ENCODE measurements at places on chromosomes 16 and 17. TPM values are rescaled to one million over a fixed set of nuclear protein-coding genes. Genes with fewer than 3 reads are reported as not detected.

The GPR139 gene
- total RNA-seq = not detected

The MYOCD gene
- total RNA-seq = 0.03 TPM

The SOX8 gene
- total RNA-seq = 141 TPM

The CPNE7 gene
- not detected for total RNA-seq

The TSNAXIP1 gene
- 0.49 TPM for total RNA-seq

The SREBF1 gene
- total RNA-seq = 65.3 TPM

The RNU2-1 gene
- total RNA-seq = not detected

The MT1E gene
- total RNA-seq = not detected

The KRT20 gene
- total RNA-seq = 0.08 TPM

The FBXL16 gene
- 1.7 TPM for total RNA-seq

The MSLN gene
- total RNA-seq = not detected

The ARL5C gene
- not detected for total RNA-seq

The COL1A1 gene
- total RNA-seq = 4.4 TPM

- H3K27ac ChIP-seq = no peak overlapping the region
- no peaks in the 10 kb centered on the region for H3K4me1 ChIP-seq
- H3K4me3 ChIP-seq = no peak overlapping the region
- peaks cover 24% of the 10 kb centered on the region for H3K36me3 ChIP-seq
Observed at GRCh38 chr16:27437946-27438345, 36.0 kb downstream of the IL21R start.

DNA sequence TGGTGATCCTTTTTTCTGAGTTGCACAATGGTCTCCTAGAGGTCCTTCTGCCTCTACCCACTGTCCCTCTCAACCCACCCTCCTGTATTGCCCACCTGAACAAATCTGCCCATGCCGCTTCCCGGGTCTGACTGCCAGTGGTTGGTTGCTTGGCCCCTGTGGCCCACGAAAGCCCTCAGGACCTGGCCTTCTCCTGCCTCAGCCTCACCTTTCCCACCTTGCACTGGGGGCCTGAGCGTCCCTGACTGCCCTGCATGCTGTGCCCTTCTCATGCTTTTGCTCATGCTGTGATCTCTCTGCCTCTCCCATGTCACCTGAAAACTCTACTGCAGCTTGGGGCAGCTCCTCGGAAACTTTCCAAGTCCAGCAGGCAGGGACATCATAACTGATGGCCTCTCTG, 13.8 kb upstream of the KDM6B start:
- no peaks in the 10 kb centered on the region for H3K27me3 ChIP-seq
- no peak overlapping the region for H3K4me3 ChIP-seq
- H3K27ac ChIP-seq = no peak overlapping the region
- no peaks in the 10 kb centered on the region for H3K4me1 ChIP-seq

- H3K4me1 ChIP-seq = no peaks in the 10 kb centered on the region
- H3K27ac ChIP-seq = no peak overlapping the region
- H3K27me3 ChIP-seq = peaks cover 15% of the 10 kb centered on the region
- no peaks in the 10 kb centered on the region for H3K36me3 ChIP-seq
- DNase-seq = no peak
Observed at GRCh38 chr17:27947005-27947406, 53.8 kb upstream of the LYRM9 start.

DNA sequence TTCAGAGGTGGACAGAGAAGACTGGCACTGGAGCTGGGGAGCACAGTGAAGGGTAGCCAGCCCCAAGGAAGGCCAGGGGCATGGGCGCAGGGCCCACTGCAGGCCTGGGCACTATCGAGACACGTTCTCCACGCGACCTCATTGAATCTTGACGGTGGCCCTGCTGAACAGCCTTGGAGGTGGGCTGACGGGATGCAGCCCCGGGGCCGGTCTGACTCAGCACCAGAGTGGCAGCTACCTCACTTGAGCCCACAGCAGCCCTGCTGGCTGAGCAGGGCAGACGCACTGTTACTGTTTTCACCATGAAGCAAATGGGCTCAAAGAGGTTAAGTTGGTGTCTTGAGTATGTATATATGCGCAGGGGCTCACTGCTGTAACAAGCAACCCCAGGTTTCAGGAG, 78.8 kb upstream of the FOXF1 start:
- no peaks in the 10 kb centered on the region for H3K36me3 ChIP-seq
- H3K4me3 ChIP-seq = no peak overlapping the region
- H3K4me1 ChIP-seq = peaks cover 7% of the 10 kb centered on the region
- H3K27ac ChIP-seq = no peak overlapping the region
- no peak for DNase-seq

DNA sequence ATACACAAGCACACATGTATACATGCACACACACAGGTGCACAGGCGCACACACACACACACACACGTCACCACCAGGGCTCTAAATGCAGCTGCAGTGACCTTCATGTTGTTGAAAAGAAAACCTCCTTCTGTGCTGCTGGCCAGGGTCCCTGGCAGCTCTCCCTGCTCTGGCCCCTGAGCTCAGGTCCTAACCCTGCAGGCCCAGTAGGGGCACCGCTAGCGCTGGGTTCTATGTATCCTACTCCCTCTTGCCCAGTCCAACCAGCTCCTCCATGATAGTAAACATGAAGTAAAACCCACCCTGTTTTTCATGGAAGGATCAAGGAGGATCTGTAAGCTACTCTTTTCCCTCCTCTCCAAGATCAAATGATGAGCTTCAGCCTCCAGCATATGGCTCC, 172.8 kb downstream of the RBFOX3 start:
- peaks cover 73% of the 10 kb centered on the region for H3K27me3 ChIP-seq
- DNase-seq = no peak
- no peak overlapping the region for H3K27ac ChIP-seq
- no peak overlapping the region for H3K4me3 ChIP-seq
- H3K4me1 ChIP-seq = no peaks in the 10 kb centered on the region

DNA sequence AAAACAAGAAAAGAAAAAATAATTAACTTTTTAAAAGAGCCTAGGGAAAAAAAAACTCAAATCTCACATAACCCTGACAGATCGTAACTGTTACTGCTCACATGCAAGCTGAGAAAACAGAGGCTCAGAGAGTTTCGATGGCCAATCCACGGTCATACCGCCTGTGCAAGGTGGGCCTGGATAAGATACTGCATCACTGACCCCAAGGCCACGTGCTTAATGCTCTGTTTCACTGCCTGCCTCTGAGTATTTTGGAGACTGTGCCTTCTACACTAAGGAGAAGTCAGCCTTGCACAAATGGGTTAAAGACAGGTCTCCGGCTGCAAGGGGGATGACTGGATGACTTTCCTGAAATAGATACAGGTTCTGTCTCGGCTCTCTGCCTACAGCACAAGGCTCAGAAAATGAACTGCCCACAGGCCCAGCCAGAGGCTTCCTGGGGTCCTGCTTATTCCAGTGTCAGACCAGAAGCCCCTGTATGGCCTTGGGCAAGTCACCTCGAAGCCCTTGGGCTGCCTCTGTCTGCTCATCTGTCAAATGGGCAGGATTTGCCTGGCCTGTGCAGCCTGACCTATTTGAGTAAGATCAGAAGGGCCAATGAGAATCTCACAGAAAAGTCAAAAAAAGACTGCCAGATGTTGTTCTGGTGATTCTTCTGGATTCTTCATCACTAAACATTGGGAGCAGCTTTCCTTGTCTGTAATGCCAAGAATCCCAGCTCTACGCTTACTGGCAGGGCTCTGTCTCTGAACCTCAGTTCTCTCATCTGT, 25.8 kb downstream of the CNGB1 start:
- peaks cover 32% of the 10 kb centered on the region for H3K27me3 ChIP-seq
- no peak overlapping the region for H3K27ac ChIP-seq
- no peak for DNase-seq
- H3K36me3 ChIP-seq = no peaks in the 10 kb centered on the region

DNA sequence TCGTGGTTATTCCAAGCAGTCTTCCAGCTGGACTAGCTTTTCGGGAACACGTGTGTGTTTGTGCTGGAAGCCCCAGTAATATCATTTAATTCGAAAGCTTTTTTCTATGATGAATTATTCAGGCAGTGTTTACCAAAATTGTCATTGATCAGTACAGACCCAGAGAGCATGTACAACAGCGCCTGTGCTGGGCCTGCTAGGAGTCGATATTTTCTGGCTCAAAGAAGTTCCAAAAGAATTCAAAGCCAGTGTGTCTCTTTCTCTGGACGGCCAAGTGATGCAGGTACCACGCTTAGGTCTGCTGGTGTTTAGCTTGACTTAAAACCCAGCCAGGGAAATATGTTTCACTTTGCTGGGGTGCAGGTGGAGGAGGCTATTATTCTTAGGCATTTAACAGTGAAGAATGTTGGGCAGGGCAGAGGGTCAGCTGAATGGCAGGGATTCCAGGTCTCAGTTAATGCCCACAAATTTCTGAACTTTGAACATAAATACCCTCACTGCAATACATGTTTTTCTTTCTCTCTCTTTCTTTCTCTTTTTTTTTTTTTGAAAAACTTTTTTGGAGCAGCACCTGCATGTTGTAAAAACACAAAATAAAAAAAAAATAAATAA, 401.3 kb downstream of the WWOX start:
- no peaks in the 10 kb centered on the region for H3K27me3 ChIP-seq
- H3K36me3 ChIP-seq = no peaks in the 10 kb centered on the region
- peaks cover 16% of the 10 kb centered on the region for H3K4me1 ChIP-seq
- DNase-seq = no peak
- no peak overlapping the region for H3K4me3 ChIP-seq

DNA sequence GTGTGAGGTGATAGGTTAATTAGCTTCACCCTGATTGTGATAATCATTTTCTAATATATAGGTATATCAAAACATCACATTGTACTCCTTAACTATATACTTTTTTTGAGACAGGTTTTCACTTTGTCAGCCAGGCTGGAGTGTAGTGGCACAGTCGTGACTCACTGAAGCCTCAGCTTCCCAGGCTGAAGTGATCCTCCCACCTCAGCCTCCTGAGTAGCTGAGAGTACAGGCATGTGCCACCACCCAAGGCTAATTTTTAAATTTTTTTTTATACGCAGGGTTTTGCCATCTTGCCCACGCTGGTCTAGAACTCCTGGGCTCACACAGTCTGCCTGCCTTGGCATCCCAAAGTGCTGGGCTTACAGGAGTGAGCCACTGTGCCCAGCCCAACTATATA, 455.3 kb upstream of the MAF start:
- DNase-seq = no peak
- no peaks in the 10 kb centered on the region for H3K27me3 ChIP-seq
- H3K4me3 ChIP-seq = no peak overlapping the region
- no peaks in the 10 kb centered on the region for H3K4me1 ChIP-seq
- no peak overlapping the region for H3K27ac ChIP-seq
- no peaks in the 10 kb centered on the region for H3K36me3 ChIP-seq

- peaks cover 7% of the 10 kb centered on the region for H3K36me3 ChIP-seq
- no peaks in the 10 kb centered on the region for H3K4me1 ChIP-seq
- H3K27ac ChIP-seq = no peak overlapping the region
- H3K27me3 ChIP-seq = no peaks in the 10 kb centered on the region
- DNase-seq = no peak
Observed at GRCh38 chr17:4551141-4551540, 4.0 kb downstream of the MYBBP1A start.

DNA sequence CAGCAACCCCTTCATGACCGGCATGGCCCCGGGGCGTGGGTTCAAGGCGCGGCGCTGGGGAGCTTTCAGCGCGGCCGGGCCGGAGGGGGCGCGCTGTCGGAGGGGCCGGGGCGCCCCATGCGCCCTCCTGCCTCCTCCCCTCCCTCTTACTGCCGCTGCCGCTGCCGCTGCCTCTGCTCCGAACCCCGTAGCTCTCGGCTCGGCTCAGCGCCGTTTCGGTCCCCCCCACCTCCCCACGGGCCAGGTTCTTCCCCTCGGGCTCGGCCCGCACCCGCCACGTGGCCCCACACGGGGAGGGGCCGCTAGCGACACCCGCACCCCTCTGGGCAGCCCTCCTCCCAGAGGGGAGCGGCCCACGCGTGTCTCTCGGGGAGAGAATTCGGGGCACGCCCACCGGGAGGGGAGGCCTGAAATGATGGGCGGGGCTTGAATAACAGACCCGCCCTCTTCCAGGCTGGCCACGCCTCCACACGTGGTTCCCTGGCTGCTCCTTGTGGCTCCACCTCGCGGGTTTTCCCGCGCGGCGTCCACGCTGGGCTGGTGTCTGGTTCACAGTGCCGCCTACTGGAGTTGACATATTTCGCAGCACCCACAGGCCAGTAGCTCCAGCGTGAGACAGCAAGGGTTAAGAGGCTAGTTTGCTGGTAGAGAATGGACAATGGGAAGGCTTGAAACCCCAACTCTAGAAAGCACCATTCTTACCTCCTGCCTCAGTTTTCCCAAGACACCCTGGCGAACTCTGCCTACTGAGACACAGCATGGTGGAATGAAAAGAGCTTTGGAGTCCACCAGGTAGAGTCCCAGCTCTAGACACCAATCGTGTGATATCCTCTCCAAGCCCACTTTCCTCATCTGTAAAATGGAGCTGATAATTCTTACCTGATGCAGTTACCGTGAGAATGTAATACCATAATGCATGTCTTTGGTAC, at the start of gene KCNH4:
Gene KCNH4, minus strand, starts transcription at position 221 of the 929 bp plus-strand sequence. Its CDS starts 197 bp downstream, at position 24.
- H3K4me3 ChIP-seq = no peak within 1 kb of the TSS
- no peaks in the 10 kb centered on the region for H3K36me3 ChIP-seq
- peak; percentile 22 for DNase-seq
- 0 out of 2 replicates have a peak, but pooled peaks cover 3% of the 10 kb centered on the region for H3K27me3 ChIP-seq
- no peak within 1 kb of the TSS for H3K27ac ChIP-seq

- DNase-seq = peak; percentile 66
- H3K27ac ChIP-seq = peak overlapping the region; percentile 45
- H3K36me3 ChIP-seq = peaks cover 6% of the 10 kb centered on the region
- no peaks in the 10 kb centered on the region for H3K27me3 ChIP-seq
- H3K4me3 ChIP-seq = peak overlapping the region; percentile 24
- H3K4me1 ChIP-seq = peaks cover 22% of the 10 kb centered on the region
Observed at GRCh38 chr16:31105677-31106213, 2.4 kb upstream of the BCKDK start.

DNA sequence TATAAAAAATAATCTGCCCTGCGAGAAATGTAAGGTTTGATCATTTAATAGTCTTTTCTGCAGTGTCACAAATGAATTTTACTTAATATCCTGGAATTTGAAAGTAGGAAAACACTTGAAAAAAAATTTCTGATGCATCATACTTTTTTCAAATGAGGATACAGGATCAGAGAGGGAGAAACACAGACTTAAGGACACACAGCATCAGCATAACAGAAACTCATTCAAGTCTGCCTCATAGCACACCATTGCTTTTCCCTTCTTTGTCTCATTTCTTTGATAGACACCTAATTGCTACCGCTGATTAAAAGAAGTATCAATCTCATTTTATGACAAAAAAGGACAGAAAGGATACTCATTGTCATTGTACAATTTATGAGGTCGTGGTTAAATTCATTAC, 319.0 kb downstream of the TMEM114 start:
- no peak overlapping the region for H3K27ac ChIP-seq
- no peak for DNase-seq
- H3K36me3 ChIP-seq = no peaks in the 10 kb centered on the region
- no peaks in the 10 kb centered on the region for H3K27me3 ChIP-seq

Data from SJCRH30 (cell line).